ENCODE measurements at places on chromosomes 13 and 19. TPM values are rescaled to one million over a fixed set of nuclear protein-coding genes. Genes with fewer than 3 reads are reported as not detected.

The PCP2 gene
- not detected for total RNA-seq

GRCh38 chr19:10361569-10362011 is 18.8 kb downstream of the TYK2 start:
- no peak for DNase-seq

DNA sequence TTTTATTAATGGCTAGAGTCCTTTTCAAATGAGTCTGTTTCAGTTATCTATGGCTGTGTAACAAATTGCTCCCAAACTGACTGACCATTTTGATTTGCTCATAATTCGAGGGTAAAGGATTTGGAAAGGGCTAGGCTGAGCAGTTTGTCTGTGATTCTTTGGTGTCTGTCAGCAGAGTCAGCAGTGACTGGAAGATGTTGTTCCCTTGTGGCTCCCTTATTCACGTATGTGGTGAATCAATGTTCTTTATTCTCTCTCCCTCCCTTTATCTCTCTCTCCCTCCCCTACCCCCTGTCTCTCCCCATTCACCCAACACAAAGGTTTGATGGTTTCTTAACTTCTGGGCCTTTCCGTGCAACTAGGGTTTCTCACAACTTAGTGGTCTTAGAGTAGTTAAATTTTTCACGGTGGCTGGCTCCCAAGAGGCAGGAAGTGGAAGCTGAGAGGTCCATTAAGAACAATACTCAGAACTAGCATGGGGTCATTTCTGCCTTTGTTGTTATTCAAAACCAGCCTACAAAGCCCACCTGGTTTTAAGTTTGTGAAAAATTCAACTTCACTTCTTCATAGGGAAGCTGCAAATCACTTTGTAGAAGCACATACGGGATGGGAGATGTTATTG is 772.5 kb upstream of the SLITRK1 start:
- no peak for DNase-seq

- DNase-seq = no peak
These were observed 6.7 kb upstream of the ZNF548 start for GRCh38 chr19:57382806-57383488.

DNA sequence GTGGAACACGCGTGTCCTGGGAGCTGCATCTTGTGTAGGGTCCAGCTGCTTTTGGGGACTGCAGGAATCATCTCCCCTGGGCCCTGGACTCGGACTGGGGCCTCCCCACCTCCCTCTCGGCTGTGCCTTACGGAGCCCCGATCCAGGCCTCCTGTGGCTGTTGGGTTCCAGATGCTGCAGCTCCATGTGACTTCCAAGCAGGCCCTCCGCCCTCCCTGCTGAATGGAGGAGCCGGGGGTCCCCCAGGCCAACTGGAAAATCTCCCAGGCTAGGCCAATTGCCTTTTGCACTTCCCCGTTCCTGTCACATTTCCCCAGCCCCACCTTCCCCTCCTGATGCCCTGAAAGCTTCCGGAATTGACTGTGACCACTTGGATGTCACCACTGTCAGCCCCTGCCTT is 6.2 kb upstream of the PGLS start:
- no peak for DNase-seq

- no peak for DNase-seq
These were observed 74.5 kb upstream of the FRY start for GRCh38 chr13:31956980-31957644.

All from glomerular endothelial cell (primary cell).